ENCODE measurements at places on chromosomes 7 and 10.

- DNase-seq: no peak
Measured at GRCh38 chr7:95766657-95767056, 5.7 kb upstream of the DYNC1I1 start.

GRCh38 chr7:33743594-33743993 is 161.7 kb upstream of the BMPER start:
- no peak for DNase-seq

GRCh38 chr10:21675157-21675796 is 141.2 kb downstream of the MLLT10 start:
- peak; percentile 54 for DNase-seq

DNA sequence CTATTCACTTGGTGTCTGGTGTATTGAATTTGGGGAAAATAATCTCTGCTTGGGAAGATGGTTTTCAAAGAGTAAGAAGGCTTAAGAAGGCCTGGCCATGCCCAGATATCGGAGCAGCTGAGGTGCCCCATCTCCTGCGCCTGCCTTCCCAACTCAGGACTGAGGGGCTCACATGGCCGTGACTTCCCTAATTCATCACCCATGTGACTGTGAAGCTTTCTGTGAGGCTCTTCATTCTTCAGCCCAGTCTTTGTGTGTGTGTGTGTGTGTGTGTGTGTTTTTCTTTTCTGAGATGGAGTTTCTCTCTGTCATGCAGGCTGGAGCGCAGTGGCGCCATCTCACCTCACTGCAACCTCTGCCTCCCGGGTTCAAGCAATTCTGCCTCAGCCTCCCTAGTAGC is 53.2 kb downstream of the PROSER2 start:
- DNase-seq: no peak

DNA sequence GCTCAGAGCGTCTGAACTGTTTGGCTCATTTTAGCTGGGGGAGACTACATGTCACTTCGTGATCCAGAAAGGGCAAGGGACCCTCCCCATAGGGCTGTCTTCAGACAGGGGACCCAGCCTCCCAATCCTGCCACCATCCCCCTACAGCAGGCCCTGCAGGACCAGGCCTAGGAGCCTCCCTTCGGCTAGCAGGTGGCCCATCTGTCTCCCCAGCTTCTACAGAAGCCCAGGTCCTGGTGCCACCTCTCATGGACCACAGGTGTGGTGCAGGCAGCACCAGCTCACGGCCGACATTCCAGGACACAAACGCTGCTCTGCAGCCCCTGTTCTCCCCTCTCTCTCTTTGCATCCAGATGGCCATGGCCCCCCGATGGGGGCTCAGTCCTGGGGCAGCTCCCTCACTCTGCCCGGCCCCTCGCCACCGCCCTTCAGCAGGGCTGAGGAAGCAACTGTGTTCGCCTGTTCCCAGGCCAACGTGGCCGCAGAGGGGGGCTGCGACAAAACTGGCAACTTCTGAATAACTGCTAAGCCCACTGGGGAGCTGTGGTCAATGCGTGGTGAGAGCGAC is 10.3 kb downstream of the TECPR1 start:
- no peak for DNase-seq

DNA sequence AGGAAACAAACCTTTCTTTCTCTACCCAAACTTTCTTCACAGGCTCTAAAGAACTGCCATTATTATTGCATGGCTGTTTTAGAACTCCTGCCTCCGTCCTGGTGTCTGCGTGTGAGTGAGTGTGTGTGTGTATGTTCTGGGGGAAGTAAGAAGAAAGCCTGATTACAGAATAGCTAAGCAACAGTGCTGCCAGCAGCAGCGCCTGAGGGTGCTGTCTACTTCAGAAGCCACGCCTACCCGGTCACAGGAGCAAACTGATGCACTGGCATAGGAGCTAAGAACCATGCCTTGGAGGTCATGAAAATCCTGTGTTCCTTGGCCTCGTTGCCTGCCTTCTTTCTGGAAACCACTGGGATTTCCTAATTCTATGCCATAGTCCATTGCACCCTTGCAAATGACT is 25.2 kb downstream of the LIPK start:
- no peak for DNase-seq

- no peak for DNase-seq
Measured at GRCh38 chr10:48577158-48577557, 27.7 kb downstream of the ARHGAP22 start.

- DNase-seq: no peak
Measured at GRCh38 chr7:104895522-104896236, 118.3 kb upstream of the KMT2E start.

- no peak for DNase-seq
Measured at GRCh38 chr7:27101171-27101956, 1.1 kb downstream of the HOXA2 start.

DNA sequence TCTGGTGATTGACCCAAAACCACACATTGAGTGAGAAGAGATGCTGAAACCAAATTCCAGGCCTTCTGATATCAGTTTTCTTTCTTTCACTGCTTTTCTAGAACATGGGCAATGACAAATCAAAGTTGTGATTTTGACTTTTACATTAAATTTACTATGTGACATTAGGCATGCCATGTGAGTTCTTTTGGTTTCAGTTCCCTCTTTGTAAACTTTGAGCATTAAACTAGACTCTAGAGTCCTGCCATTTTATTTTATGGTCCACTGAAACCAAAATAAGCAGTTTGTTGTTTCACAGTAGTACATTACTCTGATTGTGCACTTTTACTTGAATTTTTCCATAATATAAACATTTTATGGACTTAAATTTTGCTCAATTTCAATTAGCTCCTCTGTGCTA is 381.1 kb upstream of the SEMA3D start:
- DNase-seq: no peak

DNA sequence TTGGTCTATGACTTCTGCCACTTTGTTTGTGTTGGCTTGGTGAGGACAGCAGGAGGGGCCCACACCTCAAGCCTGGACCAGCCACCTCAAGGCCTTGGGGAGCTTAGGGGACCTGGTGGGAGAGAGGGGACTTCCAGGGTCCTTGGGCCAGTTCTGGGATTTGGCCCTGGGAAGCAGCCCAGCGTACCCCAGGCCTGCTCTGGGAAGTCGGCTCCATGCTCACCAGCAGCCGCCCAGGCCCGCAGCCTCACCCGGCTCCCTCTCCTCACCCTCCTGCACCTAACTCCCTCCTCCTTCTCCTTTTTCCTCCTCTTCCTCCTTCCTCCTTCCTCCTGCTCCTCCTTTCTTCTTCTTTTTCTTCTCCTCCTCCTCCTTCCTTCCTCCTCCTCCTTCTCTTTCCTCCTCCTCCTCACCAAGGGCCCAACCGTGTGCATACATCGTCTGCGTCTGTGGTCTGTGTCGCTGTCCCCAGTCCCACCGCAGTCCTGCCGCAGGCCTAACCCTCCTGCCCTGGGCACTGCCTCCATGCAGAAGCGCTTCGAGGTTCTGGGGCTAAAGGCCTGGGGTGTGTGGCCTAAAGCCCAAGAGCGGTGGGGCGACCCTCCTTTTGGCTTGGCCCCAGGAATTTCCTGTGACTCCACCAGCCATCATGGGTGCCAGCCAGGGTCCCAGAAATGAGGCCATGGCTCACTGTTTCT is 5.3 kb downstream of the EN2 start:
- DNase-seq: no peak

- DNase-seq: no peak
Measured at GRCh38 chr10:66714741-66715140, 211.1 kb upstream of the LRRTM3 start.

DNA sequence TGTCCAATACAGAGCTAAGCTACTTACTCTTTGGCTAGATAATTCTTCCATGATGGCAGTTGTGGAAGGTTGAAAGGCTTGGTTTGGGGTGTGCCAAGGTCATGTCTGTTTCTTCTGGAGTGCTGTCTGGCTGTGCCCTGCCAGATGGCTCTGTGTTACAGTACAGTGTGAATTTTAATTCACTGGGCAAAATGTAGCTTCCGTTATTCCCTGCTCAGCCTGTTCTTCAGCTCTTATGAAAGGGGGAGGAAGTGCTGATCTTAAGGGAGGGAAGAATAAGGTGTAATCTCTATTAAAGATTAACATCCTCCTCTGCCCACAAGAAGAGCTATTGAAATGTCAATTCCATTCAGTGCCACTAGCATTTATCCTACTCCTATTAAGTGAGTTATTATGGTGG is 52.2 kb downstream of the SND1 start:
- DNase-seq: no peak

DNA sequence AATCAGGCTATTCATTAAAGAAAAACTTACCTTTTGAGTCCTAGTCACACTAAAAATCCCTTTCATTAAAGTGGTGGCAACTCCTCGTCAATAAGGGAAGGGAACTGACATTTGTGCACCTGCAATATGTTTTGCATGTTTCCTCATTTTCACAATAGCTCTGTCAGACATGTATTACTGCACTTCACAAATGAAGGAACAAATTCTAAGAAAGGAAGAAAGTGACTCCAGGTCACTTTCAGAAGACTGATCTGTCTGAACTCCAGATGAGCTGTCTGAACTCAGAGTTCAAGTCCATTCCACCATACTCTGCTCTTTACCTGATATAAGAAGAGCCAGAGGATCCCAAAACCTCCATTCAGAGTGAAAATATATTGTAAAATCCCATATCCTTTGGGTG is 50.3 kb upstream of the GSAP start:
- DNase-seq: no peak

DNA sequence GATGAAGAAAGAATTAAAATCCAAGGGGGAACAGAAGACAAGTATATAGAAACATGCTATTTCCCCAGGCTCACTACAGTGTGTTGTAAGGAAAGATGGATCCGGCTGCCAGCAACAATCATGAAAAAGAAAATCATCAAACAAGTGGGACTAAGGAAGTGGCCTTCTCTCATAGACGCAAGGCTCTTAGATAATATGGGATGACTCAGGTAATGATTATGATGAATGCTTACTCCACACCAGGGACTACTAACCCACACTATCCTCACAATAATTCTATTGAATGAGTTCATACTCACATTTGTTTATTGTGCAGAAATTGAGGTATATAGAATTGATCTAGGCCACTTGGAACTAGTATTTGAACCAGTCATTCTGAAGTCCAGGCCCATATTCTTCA is 111.2 kb upstream of the BET1 start:
- no peak for DNase-seq

DNA sequence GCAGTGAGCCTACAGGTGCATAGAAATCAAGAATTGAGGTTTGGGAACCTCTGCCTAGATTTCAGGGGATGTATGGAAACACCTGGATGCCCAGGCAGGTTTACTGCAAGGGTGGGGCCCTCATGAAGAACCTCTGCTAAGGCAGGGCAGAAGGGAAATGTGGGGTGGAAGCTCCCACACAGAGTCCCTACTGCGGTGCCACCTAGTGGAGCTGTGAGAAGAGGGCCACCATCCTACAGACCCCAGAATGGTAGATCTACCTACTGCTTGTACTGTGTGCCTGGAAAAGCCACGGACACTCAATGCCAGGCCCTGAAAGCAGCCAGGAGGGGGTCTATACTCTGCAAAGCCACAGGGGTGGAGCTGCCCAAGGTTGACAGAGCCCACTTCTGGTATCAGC is 533.5 kb downstream of the GPAM start:
- DNase-seq: no peak

DNA sequence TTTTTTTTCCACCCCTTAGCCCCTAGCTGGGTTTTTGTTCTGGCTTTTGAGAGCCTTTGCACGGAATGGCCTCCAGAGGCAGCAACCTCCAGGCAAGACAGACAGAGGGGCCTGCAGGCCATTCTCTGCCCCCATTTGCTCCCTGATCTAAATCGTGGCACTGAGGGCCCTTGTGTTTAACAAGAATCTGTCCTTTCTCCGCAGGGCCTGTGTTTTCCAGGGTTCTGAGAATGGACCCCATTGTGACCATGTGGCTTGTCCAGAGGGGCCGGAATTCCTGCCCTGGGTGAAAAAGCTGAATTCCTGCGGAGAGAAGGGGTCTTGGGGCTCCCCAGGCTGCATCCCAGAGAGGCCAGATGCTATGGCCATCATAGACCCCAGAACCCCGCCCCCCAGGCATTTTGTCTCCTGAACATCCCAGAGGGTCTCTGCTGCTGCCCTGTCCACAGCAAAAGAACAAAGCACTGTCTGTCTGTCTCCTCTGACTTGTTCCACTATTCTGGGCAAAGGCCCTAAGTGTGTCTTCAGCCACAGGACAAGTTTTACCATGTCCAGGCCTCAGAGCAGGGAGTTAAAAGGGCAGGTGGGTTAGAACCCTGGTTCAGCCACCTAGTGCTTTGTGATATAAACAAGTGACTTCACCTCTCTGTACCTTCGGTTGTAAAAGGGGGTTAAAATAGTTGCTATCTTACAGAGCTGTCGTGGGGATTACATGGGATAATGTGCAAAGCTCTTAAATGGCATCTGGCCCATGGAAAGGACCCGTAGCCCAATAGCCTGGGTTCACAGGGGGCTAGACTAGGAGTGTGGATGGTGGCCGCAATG is 155.6 kb downstream of the SH3PXD2A start:
- no peak for DNase-seq

DNA sequence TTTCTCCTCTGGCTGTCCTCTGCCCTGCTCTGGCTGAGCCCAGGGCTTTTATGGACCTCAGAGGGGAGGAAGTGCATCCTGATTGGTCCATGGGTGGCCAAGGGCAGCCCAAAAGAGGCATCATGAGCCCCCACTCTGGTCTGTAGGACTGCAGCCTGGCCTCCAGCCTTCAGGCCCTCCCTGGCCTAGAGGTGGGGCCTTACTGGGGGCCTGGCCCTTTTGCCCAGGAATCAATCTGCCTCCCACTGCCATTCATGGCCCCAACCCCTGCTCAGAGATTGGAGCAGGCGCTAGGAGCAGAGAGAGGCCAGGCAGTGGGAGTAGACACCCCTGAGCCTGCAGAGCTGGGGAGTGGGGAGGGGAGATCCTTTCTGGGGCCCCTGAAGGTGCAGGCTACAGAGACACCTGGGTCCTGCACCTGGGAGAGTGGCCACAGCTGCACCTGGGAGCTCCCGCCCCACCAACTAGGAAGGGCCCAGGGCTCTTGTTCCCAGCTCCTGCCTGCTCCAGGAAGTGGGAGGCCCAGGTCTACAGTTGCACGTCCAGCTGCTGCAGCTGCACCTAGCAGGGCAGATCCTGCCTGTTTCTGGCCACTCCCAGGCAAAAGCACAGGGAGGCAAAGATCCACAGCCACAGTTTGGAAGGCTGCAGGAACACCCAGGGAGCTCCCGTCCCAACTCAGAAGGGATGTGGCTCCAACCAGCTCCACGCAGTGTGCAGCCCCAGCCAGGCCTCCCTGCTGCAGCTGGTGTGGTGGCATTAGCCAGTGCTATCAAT is 6.4 kb upstream of the DYNC2I1 start:
- DNase-seq: no peak

DNA sequence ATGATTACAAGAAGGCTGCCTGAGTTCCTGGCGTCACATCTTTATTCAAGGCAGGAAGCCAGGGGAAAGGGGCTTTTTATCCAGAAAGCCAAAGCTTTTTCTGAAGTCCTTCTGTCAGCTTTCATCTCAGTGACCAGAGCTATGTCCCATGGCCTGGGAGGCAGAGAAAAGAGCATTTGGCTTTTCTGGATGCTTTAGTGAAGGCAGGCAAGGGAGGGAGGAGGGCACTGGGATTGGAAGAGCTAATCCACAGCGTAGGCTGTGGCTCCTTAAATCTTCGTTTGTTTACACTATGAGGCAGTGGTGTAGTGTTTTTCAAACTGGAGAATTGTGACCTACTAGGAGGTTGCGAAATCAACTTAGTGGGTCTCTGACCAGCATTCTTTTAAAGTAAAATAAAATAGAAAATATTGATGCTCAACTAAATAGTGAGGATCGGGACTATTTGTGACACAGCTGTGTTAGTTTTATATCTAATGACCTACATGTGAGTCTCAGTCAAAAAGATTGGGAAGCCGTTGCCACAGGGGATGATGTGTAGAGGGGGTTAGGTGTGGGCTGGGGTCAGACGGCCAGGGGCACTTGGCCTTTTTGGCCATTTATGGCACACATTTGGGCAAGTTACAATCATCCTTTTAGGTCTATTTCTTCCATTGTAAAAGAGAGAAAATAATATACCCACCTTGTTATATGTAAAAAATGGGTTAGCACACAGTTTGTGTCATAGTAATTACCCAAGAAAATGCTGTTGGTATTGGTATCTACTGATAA is 14.1 kb downstream of the CRYGN start:
- DNase-seq: no peak

All from D341Med (cell line).